Right ventricle myocardium superior (tissue), 1 donor: ENCODE measurements at places on chromosomes 3 and 15.

GRCh38 chr3:122021811-122022401, at the start of gene ILDR1:
Gene ILDR1 (minus strand): TSS chr3:122022247. CDS start chr3:122022077, 170 bp downstream.
- DNase-seq, result no peak

DNA sequence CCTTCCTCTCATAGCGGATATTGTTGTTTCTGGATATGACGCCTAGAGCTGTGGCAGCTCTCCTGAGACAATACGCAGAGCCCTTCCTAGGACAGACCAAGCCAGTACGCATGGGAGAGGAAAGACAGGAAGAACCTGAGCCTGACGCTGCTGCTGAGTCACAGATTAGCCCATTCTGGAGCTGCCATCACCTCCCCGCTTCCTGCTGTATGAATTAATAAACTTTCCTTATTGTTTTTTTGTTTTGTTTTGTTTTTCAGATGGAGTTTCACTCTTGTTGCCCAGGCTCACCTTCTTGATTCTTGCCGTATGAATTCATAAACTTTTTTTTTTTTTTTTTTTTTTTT, 67.0 kb downstream of the PPCDC start:
- DNase-seq, result peak; percentile 61

DNA sequence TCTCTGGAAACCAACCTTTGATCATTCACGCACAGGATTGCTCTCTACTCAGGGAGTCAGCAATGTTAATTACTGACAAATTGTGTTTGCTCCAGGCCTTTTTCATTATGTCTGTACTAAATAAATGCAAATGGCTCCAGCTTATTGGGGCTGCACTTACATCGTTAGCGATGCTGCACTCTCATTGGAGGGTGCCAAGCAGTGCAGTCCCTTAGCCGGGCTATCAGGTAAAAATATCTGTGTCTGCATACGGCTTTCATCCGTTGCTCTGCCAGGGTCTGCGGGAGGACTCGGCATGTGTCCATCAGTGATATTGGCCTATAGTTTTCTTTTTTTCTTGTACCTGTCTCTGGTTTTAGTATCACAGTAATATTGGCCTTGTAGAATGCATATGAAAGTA, 471.5 kb upstream of the CADM2 start:
- DNase-seq, result no peak

DNA sequence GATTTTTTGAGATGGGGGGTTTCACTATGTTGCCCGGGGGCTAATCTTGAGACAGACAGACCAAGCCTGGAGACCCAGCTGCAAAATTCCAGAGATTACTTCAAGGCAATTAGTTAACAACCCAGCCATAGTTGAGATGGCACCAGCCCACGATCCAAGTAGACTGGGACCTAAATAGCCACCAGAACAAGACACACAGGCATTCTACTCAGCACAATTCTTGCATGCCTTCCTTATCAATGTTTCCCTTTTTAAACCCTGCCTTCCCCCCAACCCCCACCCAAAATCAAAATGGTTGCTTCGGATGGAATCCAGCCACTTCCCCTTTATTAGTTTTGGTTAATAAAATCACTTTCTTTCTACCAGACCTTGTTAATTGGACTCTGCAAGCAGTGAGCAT, 28.6 kb downstream of the FAM240A start:
- no peak for DNase-seq

GRCh38 chr3:72259755-72260587, 475.0 kb upstream of the PROK2 start:
- DNase-seq, result no peak

DNA sequence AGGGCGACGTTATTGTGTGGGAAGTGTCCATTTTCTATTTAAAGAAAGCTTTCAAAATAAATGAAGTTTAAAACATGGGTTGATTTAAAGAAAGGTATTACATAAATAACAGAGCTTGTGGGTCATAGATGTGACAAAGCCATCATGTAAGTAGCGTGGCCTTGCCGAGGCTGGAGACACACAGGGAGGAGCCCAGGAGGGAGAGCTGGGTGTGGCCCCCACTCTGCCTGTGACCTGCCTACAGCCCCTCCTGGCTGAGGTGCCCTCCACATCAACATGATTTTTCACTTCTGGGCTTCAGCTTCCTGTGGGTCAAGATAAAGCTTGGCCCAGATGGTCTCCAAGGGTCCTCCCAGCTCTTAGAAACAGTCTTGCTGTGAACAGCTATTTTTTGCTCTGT, 12.5 kb upstream of the MGLL start:
- no peak for DNase-seq

- no peak for DNase-seq
Measured at GRCh38 chr3:197807969-197808587, 17.0 kb downstream of the LRCH3 start.

DNA sequence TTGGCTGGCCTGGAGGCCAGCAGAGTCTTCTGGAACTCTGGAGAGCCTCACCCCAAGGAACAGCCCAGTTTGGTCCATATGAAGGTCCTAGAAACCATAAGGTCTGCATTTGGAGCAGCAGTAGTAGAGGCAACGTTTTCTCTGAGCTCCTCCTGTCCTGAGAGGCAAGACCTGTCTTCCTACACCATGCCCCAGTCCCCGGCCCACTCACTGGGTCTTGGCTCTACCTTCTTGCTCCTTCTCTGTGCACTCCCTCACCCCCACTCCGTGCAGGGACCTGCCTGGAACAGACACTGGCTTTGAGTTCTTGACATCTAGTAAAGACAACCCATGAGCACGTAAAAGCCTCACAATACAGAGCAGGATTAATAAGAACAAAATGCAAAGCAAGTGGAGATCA, 76.6 kb downstream of the CHRD start:
- DNase-seq, result no peak

DNA sequence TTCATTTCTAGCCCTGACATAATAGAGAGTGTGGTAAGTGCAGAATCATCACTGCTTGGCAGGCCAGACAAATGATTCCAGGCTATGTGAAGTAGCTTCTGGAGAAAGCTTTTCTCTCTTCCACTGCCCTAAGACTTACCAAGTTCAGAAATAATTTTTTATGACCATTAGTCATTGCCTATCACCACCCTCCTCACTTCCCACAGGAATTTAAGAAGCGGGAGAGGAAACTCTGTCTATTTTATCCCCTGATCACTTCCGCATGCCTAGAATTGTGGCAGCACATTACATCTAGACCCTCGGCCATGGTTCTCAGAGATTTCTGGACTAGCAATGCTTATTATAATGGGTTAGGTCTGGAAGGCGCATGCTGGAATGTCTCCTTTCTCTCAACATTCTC, 397.8 kb upstream of the NR2F2 start:
- no peak for DNase-seq

- DNase-seq, result no peak
Measured at GRCh38 chr3:156434921-156435320, 120.0 kb downstream of the SSR3 start.

DNA sequence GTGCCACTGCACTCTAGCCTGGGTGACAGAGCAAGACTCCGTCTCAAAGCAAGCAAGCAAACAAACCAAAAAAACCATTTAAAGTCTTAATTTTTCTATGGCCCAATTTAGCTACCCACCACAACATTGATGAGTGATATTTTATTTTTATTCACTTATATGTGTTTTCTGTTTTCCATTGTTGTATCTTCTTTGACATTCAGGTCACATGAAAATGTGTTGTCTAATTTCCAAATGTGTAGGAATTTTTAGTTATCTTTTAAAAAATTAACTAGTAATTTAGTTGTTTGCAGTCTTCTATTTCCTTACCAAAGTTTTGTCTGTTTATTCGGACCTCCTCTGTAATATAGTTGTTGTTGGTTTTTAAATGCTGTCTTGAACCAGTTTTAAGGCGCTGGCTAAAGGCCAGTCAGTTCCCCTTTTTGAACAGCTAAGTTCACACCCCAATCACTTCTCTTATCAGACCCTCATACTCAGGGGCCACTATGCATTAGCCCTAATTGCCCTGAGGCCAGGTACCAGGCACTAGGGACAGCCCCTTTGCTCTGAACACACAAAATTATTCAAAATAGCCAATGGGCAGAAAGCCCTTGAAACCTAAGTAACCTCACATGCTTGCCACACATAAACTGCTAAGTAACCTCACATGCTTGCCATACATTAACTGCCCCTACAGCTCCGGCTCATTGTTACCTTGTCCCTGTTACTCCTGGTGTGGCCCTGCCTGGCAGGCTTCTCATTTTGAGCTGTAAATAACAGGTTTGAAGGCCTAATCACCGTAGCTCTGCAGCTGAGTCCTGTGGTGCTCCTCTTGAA, 4.3 kb upstream of the CCR4 start:
- DNase-seq, result no peak
